Kidney capillary endothelial cell (primary cell): ENCODE measurements at places on chromosomes 6 and 20.

- DNase-seq: no peak
Observed at GRCh38 chr20:36093025-36093803, 61.3 kb upstream of the EPB41L1 start.

GRCh38 chr6:167442245-167442644 lies 117.4 kb downstream of the TTLL2 start:
- no peak for DNase-seq

- DNase-seq: peak; percentile 4
Observed at GRCh38 chr6:146598772-146599405, at the start of gene ADGB. Gene ADGB (plus strand): TSS chr6:146598972. CDS start chr6:146599041, 69 bp downstream.

- no peak for DNase-seq
Observed at GRCh38 chr20:23157734-23158133, 71.6 kb upstream of the CD93 start.

- no peak for DNase-seq
Observed at GRCh38 chr6:157954150-157955117, 27.2 kb upstream of the SYNJ2 start.

GRCh38 chr6:167811442-167812087 lies 15.1 kb upstream of the AFDN start:
- no peak for DNase-seq

- no peak for DNase-seq
Observed at GRCh38 chr20:44057698-44058675, 129.0 kb downstream of the JPH2 start.

- DNase-seq: no peak
Observed at GRCh38 chr20:504632-505075, 38.9 kb downstream of the CSNK2A1 start.

GRCh38 chr6:149938571-149939355 lies 3.1 kb upstream of the ULBP2 start:
- DNase-seq: no peak

GRCh38 chr6:149962461-149963211 lies 1.1 kb upstream of the ULBP1 start:
- no peak for DNase-seq

DNA sequence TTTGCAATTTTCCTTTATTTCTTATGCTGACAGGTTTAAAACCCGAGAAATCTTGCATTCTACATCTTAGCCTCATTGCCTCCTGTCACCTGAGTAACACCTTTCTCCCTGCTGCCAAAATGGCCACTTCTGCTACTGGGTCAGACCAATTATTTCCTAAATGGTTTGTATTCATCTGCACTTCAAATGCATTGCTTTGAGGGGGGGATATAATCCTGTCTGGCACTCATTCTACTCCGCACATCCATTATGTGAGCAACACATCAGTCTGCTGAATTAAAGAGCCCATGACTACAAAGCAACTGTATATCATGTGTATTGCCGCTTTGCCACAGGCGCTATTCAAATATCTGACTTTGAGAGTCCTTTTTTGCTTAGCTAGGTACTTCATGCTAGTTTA lies 141.6 kb upstream of the TSHZ2 start:
- no peak for DNase-seq

- no peak for DNase-seq
Observed at GRCh38 chr6:3340358-3340802, 81.6 kb downstream of the PSMG4 start.

DNA sequence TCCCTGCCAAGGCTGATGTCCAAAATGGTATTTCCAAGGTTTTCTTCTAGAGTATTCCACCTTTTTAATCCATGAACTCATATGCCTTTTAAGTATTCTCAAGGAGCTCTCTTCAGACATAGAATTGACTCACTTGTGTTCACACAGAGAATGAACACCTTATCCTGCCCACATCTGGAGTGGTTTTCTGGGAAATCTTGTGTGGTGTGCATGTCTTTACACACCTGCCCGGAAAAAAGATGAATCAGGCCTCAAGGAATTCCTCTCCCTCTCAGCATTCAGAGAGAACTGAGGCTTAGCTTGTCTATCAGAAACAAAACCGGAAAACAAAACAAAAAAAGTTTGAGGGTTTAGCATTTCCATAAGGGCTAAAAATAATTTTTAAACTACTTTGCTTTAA lies 148.8 kb downstream of the TFAP2A start:
- DNase-seq: no peak

- peak; percentile 36 for DNase-seq
Observed at GRCh38 chr20:38804682-38805501, 605 bp upstream of the PPP1R16B start.

- DNase-seq: no peak
Observed at GRCh38 chr6:95648636-95649035, 71.3 kb downstream of the MANEA start.

GRCh38 chr6:170097505-170098427 lies 193.1 kb downstream of the DLL1 start:
- DNase-seq: no peak

DNA sequence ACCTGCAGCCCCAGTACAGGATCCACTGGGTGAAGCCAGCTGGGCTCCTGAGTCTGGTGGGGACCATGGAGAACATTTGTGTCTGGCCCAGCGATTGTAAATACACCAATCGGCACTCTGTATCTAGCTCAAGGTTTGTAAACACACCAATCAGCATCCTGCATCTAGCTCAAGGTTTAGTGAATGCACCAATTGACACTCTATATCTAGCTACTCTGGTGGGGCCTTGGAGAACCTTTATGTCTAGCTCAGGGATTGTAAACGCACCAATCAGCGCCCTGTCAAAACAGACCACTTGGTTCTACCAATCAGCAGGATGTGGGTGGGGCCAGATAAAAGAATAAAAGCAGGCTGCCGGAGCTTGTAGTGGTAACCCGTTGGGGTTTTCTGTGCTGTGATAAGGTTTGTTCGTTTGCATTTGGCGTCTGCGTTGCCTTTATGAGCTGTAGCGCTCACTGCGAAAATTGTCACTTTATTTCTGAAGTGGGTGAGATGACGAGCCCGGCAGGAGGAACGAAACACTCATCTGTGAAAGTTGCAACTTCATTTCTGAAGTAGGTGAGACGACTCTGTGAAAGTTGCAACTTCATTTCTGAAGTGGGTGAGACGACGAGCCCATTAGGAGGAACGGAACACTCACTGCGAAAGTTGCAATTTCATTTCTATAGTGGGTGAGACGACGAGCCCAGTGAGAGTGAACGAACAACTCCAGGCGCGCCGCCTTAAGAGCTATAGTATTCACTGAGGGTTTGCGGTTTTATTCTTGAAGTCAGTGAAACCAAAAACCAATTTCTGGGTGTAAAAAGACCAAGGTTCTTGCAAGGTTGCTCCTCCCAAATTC lies 31.1 kb downstream of the SERPINB6 start:
- no peak for DNase-seq

GRCh38 chr6:56101141-56101553 lies 146.2 kb downstream of the COL21A1 start:
- no peak for DNase-seq

DNA sequence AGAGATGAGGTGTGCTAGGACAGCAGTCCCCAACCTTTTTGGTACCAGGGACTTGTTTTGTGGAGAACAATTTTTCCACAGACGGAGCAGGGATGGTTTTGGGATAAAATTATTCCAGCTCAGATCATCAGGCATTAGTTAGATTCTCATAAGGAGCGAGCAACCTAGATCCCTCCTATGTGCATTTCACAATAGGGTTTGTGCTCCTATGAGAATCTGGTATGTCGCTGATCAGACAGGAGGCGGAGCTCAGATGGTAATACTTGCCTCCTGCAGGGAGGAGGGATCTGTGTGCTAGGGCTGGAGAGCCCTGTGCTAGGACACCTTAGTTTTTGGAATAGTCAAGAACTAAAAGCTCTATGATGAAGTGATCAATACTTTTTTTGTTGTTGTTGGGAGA lies 2.5 kb downstream of the SMIM13 start:
- DNase-seq: no peak

DNA sequence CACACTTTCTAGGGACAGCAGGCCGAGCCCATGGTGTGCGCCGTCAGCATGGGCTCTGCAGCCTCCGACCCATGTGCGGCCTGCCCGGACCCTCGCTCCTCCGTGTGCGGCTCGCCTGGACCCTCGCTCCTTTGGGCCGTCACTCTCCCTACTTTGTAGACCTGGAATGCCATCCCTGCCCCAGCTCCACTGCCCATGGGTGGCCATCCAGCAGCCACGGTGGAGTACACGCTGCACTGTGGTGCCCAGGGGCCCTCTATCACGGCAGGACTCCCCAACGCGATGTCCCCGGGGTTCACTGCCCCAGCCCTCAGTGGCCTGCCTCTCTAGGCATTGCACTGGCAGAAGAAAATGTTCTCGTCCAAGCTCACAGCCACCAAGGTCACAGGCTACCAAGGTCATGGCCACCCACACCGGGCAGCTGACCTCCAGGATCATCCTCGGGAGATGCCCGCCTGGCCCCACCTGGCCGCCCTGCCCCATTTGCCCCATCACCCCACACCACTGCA lies 24.1 kb upstream of the MRGBP start:
- DNase-seq: no peak

DNA sequence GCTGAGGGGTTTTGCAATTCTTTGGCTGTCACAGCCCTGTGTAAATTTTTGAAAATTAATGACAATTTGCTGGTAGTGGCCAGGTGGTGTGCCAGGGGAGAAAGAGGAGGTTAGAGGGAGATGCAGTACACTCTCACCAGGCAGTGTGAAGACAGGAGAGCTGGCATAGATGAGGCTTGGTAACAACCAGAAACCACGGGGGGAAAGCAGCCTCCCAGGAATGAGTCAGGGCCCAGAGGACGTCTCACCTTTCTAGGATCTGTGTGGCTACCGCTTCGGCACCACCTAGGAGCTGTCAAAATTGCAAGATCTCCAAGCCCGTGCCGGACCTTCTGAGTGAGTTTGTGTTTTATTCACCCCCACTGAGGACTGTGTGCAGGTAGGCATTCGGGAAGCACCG lies 171.4 kb downstream of the PACRG start:
- no peak for DNase-seq

DNA sequence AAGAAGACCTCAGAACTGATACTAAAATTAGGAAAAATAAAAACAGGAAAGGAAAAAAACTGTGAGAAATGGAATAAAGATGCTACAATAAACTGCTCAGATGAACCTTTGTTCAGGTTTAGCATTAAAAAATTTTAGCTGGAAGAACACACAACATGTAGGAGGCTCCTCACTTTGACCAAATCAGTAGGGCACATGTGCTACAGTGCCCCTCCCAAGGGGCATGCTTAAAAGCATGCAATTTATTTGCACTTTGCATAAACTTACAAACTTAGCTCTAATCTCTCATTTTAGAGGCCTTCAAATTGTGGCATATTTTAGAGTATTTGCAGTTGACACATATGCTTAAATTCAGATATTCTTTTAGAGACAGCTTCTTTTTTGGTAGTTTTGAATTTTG lies 570.2 kb downstream of the UTRN start:
- no peak for DNase-seq

- no peak for DNase-seq
Observed at GRCh38 chr6:134323294-134323693, 5.4 kb upstream of the SGK1 start.

DNA sequence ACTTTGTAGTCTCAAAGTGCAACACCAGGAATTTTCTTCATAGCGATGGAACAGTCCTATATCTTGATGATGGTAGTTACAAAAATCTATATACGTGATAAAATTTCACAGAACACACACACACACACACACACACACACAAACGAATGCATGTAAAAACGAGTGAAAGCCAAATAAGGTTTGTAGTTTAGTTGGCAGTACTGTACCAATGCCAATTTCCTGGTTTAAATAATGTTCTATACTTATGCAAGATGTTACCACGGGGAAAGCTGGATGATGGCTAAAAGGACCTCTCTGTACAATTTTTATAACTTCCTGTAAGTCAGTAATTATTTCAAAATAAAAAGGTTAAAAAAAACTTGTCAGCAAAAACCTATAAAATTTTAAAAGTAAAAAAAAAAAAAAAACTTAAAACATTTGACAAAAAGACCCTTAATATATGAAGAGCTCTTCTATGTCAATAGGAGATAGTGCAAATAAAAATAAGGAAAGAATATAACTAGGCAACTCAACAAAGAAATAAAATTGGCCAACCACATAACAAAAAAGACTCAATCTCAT lies 37.6 kb downstream of the PDSS2 start:
- DNase-seq: no peak

DNA sequence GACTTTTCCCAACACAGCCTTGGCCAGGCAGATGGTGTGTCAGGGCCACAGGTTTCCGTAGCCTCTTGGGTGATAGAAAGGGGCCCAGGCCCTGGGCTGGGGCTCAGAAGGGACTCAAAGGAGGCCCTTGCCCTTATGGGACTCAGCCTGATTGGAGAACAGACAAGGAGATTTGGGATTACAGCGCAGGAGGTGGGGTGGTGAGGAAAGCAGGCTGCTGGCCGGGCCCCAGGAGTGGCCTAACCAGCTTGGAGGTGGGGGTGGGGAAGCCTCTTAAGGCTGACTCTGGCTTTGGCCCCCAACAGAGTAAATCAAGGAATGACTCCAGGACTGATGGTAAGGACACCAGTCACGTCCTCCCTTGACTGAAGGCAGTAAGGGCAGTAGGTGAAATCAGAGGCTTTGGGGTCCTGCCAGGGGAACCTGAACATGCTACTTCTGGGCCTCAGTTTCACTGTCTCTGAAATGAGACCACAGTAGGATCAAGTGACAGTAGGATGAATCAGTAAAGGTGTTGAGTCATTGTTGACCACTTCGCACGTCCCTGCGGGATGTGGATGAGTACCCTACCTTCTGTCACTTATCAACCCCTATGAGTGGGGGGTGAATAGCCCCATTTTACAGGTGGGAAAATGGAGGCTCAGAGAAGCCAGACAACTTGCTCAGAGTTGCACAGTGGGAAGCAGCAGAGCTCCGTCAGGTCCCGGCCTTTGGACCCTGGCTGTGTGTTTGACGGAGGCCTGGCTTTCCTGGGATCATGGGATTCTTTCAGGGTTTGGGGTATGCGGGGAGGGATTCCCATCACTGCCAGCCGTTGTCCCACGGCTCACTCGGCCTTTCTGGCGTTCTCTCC lies 4.5 kb downstream of the SNAI1 start:
- DNase-seq: peak; percentile 41

- DNase-seq: no peak
Observed at GRCh38 chr20:46237227-46237626, 71.1 kb downstream of the CDH22 start.

DNA sequence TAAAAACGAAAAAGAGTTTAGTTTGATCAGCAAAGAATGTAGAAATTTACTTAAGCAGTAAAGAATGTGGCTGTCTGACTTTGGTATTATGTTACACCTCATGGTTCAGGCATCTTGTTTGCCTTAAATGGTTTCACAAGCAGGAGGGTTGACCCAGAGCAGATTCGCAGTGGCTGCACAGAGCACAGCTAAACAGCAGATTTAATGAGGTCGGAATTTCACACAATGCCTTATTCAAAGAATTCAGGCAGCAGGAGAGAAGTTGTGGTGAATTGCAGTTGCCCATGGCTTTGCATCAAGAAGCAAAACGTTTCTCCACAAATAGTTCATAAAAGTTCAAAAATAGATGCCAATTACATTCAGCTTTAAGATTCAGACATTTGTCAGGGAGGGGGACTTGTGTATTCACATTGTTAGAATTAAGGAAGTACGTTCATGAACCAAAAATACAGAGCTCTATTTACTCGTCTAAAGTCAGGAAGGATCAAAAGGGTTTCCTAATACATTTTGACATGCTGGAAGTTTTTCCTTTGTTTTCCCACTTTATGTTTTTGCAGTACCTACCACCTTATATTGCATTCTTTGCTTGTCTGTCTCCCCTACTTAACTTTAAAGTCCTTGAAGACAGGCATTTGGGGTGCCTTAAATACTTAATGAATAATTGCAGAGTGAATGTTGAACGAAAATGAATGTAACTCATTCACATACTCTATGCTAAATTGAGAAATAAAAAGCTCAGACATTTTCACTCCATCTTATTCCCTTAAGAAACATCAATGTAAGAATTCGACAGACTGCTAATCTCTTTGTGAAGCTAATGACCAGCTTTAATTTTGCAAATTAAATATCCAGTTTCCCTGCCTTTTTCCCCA lies 1163.6 kb upstream of the CITED2 start:
- DNase-seq: peak; percentile 8
